ENCODE measurements at places on chromosomes 2 and 18. TPM values are rescaled to one million over a fixed set of nuclear protein-coding genes. Genes with fewer than 3 reads are reported as not detected.

Gene C2orf78
- not detected for total RNA-seq

Gene DCTN1
- total RNA-seq = 99.7 TPM

Gene RAMP1
- total RNA-seq = 9.6 TPM

Gene KCNJ3
- not detected for total RNA-seq

Gene LOXL3
- 0.60 TPM for total RNA-seq

Gene CYP27A1
- not detected for total RNA-seq

Gene SP5
- not detected for total RNA-seq

Gene CAPN14
- total RNA-seq = 0.35 TPM

Gene CAPN10
- 52.3 TPM for total RNA-seq

Gene NOL4
- not detected for total RNA-seq

GRCh38 chr2:62071126-62071598 lies 124.8 kb upstream of the B3GNT2 start:
- DNase-seq = no peak
- H3K4me1 ChIP-seq = no peaks in the 10 kb centered on the region
- no peak overlapping the region for H3K27ac ChIP-seq
- no peaks in the 10 kb centered on the region for H3K27me3 ChIP-seq

DNA sequence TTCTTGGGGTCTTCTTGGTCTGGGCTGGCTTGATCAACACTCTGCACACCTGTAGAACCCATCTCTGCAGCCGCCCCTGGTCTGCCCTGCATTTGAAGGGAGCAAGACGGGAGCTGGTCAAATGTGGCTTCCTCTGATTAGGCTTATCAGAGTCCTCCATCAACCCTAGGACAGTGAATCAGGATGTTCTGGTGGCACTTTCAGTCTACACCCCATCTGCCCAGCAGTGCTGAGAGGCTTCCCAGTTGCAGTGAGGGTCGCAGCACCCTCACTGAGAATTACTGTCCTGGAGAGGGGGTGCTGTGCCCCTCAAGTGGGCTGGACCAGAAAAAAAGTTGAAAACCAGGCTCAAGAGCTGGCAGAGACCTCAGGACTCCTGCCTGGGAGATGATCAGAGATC lies 152.9 kb downstream of the DYSF start:
- no peak for DNase-seq
- H3K36me3 ChIP-seq = no peaks in the 10 kb centered on the region
- H3K4me1 ChIP-seq = peaks cover 18% of the 10 kb centered on the region
- no peak overlapping the region for H3K4me3 ChIP-seq
- H3K27me3 ChIP-seq = peaks cover 11% of the 10 kb centered on the region

GRCh38 chr18:27713738-27714095 lies 463.2 kb downstream of the CDH2 start:
- no peaks in the 10 kb centered on the region for H3K4me1 ChIP-seq
- H3K27ac ChIP-seq = no peak overlapping the region
- H3K4me3 ChIP-seq = no peak overlapping the region

GRCh38 chr2:45220227-45220626 lies 211.0 kb upstream of the SIX2 start:
- H3K36me3 ChIP-seq = no peaks in the 10 kb centered on the region
- no peak overlapping the region for H3K27ac ChIP-seq
- DNase-seq = no peak
- H3K27me3 ChIP-seq = peaks cover 18% of the 10 kb centered on the region

DNA sequence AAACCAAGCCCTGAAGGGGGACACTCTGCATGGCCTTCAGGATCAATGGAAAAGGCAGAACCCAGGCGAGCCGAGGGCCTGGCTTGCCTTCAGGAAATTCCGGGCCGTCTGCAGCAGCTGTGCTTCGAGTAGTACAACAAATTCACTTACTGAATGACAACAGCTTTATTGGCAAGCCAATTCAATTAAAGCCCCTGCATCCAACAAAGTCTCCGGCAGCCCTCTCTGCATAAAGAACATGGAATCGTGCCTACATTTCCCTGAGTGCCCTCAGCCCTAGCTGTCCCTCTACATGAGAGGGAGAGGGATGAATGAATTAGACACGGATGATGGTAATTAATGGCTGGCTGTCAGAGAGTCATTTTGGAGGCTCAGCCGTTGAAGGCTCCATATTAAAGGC lies 189.0 kb downstream of the BCL11A start:
- H3K36me3 ChIP-seq = no peaks in the 10 kb centered on the region
- H3K27me3 ChIP-seq = no peaks in the 10 kb centered on the region
- no peaks in the 10 kb centered on the region for H3K4me1 ChIP-seq
- no peak overlapping the region for H3K27ac ChIP-seq

DNA sequence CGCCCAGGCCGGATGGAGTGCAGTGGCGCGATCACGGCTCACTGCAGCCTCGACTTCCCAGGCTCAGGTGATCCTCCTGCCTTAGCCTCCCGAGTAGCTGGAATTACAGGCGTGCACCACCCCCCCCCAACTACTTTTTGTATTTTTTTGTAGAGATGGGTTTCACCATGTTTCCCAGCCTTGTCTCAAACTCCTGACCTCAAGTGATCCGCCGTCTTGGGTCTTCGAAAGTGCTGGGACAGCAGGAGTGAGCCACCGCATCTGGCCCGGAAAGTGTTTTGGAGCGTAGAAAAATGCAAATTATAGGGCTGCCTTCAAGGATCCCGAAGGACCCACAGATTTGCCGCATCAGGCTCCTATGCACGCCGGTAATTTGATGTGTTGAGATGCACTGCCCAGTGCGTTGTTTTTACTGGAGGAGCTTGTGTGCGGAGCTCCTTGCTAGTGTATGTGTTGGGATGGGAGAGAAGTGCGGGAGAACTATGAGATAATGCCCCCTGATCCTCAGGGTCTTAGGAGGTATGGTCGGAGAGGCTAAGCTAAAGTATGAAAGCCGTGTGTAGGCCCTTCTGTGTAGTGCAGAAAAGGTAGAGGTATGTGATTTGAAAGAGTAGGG lies 1.2 kb upstream of the CLASP1 start:
- peaks cover 53% of the 10 kb centered on the region for H3K36me3 ChIP-seq
- peaks cover 63% of the 10 kb centered on the region for H3K4me1 ChIP-seq
- DNase-seq = peak; percentile 38
- H3K27ac ChIP-seq = peak overlapping the region; percentile 100
- H3K4me3 ChIP-seq = peak overlapping the region; percentile 88
- H3K27me3 ChIP-seq = no peaks in the 10 kb centered on the region

DNA sequence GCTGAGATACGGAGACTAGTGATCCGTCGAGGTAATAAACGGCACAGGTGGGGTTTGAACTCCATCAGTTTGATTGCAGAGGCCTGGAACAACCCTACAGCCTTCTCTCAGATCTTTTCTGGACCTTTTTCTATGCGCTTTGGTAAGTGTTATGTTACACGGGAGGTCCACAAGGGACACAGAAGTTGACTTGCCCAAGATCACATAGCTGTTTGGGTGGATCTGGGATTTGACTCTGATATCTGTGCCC lies 1.1 kb upstream of the DNPEP start:
- peaks cover 16% of the 10 kb centered on the region for H3K4me1 ChIP-seq
- H3K4me3 ChIP-seq = peak overlapping the region; percentile 70
- peaks cover 9% of the 10 kb centered on the region for H3K27me3 ChIP-seq
- no peak for DNase-seq
- H3K36me3 ChIP-seq = peaks cover 16% of the 10 kb centered on the region

DNA sequence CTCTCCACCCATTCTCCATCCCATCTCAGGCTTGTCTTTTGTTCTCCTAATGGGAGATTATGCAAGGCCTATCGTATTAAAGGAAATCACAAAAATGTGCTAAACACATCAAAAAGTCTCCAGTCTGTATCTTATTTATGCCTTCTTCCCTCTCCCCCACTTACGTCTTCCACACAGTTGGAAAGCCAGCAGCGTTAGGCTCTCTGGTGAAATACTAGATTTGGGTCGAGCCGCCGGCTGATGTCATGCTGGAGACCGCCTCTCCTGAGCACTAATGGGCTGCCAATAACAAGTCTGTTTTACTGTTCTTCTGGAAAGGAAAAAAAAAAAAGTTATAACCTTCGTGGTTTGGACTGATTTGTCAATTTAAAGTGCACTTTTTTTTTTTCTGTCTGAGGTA lies 182.7 kb upstream of the SIX2 start:
- no peaks in the 10 kb centered on the region for H3K4me1 ChIP-seq
- H3K36me3 ChIP-seq = no peaks in the 10 kb centered on the region
- no peak overlapping the region for H3K27ac ChIP-seq
- no peak overlapping the region for H3K4me3 ChIP-seq
- peaks cover 20% of the 10 kb centered on the region for H3K27me3 ChIP-seq

- H3K36me3 ChIP-seq = no peaks in the 10 kb centered on the region
- no peaks in the 10 kb centered on the region for H3K27me3 ChIP-seq
- no peaks in the 10 kb centered on the region for H3K4me1 ChIP-seq
- no peak for DNase-seq
- no peak overlapping the region for H3K4me3 ChIP-seq
Observed at GRCh38 chr2:179646862-179647587, 214.4 kb downstream of the ZNF385B start.

DNA sequence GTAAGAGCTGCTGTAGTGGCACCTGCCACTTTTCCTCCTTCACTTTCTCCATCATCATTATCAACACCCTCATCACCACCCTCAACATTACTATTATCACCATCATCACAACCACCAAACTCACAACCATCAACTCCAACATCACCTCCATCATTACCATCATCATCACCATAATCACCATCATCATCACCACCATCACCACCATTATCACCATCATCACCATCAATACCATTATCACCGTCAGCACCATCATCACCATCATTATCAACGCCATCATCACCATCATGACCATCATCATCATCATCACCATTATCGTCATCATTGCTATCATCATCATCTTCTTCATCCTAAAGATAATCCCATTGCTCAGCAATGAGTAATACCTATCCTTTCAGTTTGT lies 255.8 kb downstream of the CYRIA start:
- DNase-seq = no peak
- H3K4me3 ChIP-seq = no peak overlapping the region
- no peak overlapping the region for H3K27ac ChIP-seq
- H3K4me1 ChIP-seq = no peaks in the 10 kb centered on the region

DNA sequence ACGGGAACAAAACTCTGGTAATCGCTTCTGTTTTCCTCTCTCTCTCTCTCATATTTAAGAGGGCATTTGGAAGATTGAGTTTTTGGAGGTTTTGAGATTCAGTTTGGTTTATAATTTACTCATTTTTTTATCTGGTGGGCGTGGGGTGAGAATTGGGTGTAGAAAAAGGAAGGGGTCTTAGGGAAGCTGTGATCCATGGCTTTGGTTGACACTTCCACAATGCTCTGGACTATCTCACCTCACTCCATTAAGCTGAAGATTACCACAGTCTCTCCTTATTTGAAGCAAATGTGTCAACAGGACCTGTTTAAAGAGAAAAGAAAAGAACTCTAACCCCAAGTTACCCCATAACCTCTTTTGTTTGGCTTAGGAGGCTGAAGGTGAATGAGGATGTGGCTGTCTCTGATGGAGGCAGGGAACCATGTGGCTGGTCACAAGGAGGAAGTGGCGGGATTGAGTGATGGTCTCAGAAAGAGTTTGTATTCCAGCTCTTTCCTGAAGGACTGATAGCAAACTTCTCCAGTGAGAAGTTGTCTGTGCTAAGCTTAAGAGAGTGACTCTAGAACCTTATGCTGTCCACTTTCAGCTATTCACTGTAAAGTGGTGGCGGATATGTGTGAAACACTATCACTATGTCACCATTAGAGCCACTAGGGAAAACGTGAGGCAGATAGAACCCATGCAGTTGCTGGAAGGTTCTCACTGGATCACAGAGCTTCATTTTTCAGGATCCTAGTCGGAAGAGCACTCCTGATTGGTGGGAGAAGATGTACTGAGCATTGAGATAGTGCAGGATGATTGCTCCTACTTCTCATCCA lies 934 bp downstream of the ZNF804A start:
- no peak for DNase-seq
- peaks cover 9% of the 10 kb centered on the region for H3K4me1 ChIP-seq
- H3K36me3 ChIP-seq = no peaks in the 10 kb centered on the region
